ENCODE measurements at places on chromosomes 11 and 22.

DNA sequence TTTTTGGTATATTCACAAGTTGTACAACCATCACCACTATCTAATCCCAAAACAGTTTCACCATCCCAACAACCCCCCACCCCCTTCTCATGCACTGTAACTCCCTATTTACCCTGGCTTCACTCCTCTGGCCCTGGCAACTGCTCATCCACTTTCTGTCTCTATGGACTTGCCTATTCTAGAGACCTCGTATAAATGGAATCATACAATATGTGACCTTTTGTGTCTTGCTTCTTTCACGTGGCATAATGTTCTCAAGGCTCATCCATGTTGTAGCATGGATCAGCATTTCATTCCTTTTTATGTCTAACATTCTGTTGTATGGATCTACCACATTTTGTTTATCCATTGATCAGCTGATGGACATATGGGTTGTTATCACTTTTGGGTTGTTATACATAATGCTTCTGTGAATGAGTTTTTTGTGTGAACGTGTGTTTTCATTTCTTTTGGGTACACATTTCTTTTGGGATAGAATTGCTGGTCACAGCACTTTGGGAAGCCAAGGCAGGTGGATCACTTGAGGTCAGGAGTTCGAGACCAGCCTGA lies 46.1 kb downstream of the GDPD5 start:
- DNase-seq, result no peak

GRCh38 chr22:41801886-41802285 lies 1.4 kb downstream of the CCDC134 start:
- DNase-seq, result no peak

DNA sequence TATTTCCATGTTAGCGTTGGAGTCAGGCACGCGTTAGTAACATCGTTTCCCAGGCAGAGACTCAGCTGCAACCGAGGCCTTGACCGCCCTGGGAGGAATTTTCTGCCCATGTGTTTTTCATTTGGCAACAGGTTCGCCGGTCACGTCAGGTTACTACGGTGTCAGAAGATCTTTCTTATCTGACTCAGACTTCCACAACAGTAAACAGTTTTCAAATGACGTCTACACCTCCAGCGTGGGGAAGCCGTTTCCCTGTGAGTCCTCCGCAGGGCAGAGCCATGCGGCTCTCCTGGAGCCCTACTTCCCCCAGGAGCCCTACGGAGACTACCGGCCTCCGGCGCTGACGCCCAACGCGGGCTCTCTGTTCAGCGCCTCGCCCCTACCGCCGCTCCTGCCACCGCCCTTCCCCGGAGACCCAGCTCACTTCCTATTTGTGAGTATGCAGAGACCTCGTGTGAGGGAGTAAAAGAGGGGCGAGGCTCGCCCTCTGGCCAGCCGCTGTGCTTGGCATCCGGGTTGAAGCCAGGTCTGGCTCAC lies 14.3 kb upstream of the POU2AF3 start:
- no peak for DNase-seq

DNA sequence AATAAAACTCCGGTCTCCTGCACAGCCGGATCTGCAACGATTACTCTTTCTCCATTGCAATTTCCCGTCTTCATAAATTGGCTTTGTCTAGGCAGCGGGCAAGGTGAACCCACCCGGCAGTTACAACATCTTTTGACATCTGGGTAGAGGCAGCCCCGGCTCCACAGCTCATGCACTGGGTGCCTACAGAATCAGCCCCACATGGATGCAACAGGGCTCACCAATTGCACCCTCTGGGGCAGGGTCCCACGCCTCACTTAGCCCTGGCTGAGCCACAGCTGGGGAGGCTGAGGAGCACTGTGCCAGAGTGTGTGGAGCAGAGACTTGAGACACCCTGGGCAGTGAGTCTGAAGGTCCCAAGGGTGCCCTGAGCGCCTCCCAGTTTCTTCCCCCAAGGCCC lies 710.2 kb downstream of the TBC1D22A start:
- no peak for DNase-seq

GRCh38 chr11:86910592-86910991 lies 44.6 kb downstream of the FZD4 start:
- DNase-seq, result no peak

DNA sequence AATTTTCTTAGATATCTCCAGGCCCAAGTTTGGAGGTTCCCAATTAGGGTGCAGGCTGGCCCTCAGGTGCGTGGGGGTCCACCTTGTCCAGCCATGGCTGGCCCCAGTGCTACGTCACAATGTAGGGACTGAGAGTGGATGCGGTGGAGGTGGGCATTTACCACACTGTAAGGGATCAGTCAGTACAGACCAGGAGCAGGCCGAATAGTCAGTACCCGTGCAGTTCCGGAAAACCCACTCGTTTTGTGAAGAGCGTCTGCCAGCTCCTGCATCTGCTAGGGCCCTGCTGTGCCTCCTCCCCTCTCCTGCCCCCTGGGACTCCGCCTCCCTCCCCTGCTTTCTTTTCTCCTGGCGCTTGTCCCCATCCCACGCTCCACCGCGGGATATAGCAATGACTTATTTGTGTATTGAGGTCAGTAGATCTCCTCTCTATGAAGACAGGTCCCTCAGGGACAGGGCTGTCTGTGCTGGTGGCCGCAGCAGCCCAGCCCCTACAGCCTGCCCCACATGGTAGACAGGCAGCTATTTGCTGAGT lies 50.4 kb upstream of the SEPTIN5 start:
- no peak for DNase-seq

- DNase-seq, result no peak
Measured at GRCh38 chr11:78474451-78474850, 56.8 kb upstream of the GAB2 start.

- no peak for DNase-seq
Measured at GRCh38 chr22:17639247-17639741, 737 bp downstream of the BCL2L13 start.

GRCh38 chr11:76051937-76052336 lies 154.4 kb downstream of the WNT11 start:
- no peak for DNase-seq

GRCh38 chr11:47941907-47942558 lies 38.3 kb upstream of the PTPRJ start:
- no peak for DNase-seq
